Activated T-helper 1 cell treated with anti-CD3 and anti-CD28 coated beads, Interleukin-2, amount 50 U/mL, for 16 hours (primary cell): ENCODE measurements at places on chromosomes 5 and 9.

DNA sequence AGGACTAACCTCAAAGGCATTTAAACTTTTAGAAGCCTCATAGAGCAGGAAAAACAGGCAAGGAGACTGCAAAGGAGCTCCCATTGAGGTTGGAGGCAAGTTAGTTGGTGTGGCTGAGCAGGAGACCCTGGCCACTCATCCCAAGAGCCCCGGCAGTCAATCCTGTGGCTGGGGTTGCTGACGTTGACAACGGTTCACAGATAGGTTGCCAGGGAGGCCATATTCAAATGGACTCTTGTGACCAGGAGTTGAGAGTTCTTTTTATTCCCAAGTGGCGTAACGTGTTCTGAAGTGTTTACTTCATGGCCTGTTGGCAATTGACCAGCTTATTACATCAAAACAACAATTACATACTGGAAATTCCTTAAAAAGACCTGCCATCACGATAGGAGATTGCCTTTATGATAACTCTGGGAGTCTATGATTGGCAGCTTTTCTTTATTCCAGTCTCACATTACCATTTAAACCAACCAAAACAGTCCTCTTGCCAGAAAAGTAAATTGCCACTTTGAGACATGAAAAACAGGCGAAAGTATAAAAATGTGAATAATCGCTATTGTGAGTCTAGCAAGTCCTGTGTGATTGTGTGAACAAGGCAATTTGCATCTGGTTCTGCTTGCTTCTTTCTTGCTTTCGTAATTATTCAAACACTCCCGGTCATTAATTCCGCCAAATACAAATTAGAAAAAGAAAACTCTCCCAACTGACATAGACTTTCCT lies 394.9 kb downstream of the MED10 start:
- DNase-seq, result no peak

DNA sequence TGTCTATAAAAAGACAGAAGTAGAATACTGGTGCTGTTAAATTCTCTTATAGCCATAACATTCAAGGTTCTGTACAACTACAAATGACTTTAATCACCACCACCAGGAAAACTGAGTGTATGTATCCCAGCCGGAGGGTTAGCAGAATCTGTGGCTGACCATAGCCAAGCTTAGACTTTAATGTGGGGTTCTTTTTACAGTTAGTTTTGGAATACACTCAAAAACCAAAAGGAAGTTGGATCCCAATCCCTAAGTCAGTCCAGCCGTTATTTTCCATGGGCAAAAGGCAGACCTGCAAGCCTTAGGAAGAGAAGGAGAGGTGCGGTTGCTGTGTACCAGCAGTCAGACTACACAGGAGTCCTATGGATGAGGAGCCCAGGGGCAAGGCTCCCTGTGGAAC lies 179.8 kb downstream of the ENC1 start:
- DNase-seq, result no peak

- DNase-seq, result no peak
Observed at GRCh38 chr9:110143485-110143884, 64.5 kb downstream of the C9orf152 start.

DNA sequence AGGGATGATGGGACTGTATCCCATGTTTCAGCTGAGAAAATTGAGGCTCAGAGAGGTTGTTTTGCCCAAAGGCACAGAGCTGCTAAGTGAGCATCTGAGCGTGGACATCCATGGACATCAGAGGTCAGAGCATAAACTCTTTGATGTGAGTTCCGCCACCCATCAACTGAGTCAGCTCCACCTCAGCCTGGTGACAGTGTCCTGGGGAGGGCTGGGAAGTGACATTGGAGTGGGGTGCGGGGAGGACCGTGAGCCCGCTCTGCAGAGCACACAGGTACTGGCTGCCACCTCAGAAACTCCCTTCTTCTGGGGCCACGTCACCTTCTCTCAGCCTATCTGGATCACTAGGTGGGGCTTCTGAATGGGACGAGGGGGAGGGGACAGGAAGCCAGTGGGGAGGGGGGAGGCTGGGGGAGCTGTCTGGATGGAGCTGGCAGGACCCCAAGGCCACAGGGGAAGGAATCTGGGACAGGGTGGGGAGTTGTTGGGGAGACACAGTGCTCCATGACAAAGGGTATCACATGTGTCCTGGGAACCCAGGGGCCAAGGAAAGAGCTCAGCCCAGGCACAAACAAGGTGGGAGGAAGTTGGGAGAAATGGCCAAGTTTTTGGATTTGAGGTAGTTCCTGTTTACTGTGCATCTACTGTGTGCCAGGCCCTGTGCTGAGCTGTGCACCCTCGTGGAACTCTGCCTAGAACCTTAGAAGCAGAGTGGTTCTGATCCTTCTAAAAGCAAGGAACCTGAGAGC lies 2.5 kb downstream of the LAMC3 start:
- no peak for DNase-seq

DNA sequence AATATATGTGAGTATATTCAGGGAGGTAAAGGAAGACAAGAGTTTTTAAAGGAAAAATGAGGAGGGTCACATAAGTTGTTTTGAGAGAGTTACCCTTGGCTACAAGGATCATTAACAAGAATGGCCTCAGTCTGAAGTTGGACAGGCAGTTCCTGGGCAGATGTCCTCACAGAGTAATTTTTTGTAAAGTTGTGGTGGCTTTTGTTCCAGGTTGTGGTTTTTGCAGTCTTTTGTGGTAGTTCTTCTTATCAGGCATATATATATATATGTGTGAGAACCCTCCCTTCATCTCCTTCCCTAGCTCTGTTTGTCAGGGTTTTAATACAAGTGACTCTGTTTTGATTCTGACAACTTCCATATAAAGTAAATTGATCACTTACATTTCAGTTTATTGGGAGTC lies 60.0 kb downstream of the CSNK1G3 start:
- no peak for DNase-seq

DNA sequence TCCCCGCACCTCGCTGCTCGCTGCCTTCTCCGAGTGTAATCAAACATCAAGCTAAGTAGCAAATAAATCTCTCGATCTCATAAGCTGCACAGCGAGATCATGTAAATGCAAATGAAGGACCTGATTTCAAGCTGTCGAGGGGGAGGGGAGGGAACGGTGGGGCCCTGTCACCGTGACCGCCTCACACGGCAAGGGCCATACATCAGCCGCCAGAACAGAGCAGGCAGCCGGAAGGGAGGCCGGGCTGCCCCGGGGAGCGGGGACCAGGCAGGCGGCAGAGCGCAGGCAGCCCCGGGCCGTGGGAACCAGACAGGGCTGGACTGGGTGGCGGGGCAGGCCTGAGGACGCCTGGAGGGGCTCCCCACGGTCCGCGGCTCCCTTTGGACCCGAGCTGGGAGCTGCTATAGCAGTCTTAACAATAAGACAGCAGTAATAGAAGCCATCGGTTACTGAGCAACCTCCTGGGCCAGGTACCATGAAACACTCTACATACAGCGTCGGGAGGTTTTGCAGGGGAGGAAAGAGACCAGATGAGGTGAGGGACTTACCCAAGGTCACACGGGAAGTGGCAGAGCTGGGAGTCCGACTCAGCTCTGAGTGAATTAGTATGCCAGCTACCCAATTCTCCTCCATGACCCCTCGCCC lies 76.8 kb downstream of the CFAP77 start:
- no peak for DNase-seq

GRCh38 chr5:73748510-73749400 lies 122.8 kb downstream of the ARHGEF28 start:
- DNase-seq, result no peak

DNA sequence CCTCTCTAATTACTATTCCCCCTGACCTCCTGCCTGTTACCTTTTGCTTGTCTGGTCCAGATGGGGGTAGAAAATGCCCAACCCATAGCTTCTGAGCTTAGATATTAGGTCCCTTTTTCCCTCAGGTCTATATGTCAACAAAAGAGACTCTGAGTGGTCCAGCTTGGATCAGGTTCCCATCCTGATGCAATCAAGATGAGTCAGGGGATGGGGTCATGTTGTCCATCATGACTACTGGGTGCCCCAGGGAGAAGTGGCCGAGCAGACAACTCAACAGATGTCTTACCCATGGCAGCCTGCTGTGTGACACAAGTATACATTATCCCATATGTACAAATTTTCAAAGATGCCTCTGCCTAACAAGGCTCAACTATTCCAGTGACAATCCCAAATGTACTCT lies 9.1 kb upstream of the ANKH start:
- DNase-seq, result no peak

DNA sequence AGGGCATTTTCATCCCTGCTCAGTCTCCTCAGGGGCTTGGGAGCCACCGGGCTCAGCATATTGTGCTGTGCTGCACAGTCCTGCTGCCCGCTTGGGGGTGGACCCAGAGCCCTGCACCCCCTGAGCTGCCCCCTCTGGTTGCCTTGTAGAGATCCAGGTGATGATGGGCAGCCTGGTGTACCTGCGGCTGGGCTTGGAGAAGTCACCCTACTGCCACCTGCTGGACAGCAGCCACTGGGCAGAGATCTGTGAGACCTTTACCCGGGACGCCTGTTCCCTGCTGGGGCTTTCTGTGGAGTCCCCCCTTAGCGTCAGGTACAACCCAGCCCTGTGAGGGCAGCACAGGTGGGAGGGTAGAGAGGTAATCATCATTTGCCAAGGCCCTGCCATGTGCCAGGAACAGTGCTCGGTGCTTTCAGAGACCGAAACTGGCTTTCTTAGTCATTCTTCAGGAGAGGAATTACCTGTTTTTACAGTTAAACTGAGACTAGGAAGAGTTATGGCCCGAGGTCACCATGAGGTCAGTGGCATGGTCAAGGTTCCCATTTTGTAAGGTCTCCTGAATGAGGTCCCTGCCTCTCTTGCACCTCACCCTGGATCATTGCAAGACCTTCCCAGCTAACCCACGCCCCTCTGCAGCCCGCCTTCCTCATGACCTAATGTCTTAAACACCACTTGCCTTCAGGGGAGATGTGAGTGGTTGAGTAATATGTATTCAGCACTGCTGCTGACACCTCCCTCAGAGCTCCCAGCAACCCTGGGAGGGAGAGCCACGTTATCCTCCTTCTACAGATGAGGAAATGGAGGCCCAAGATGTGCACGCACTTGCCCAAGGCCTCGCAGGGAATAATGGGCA lies 7.5 kb downstream of the NHP2 start:
- peak; percentile 62 for DNase-seq

GRCh38 chr9:135941288-135941995 lies 19.7 kb downstream of the UBAC1 start:
- no peak for DNase-seq

DNA sequence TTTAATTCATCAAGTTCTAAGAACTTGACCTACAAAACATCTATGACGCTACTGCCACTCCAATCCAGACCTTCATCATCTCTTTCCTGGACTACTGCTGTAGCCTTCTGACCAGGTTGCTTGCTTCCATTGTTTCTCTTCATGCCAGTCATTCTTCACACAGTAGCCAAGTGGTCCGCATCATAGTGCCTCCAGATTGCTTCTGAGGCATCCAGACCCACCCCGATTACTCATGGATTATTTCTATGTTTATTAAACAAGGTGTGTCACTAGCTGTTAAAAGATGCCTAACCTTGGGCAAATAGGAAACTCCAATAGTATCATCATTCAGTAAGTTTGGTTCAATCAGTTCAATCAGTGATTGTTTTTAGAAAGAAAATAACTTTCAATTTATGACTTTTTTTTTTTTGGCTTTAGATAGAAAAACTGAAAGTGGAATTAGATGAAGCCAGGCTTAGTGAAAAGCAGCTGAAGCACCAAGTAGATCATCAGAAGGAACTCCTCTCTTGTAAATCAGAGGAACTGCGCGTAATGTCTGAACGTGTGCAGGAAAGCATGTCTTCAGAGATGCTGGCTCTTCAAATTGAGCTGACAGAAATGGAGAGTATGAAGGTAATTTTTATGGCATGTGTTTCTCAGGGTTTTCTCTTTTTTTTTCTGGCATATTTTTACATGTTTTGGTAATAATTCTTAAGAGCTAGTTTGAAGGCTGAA lies 9.5 kb downstream of the SPDL1 start:
- no peak for DNase-seq

DNA sequence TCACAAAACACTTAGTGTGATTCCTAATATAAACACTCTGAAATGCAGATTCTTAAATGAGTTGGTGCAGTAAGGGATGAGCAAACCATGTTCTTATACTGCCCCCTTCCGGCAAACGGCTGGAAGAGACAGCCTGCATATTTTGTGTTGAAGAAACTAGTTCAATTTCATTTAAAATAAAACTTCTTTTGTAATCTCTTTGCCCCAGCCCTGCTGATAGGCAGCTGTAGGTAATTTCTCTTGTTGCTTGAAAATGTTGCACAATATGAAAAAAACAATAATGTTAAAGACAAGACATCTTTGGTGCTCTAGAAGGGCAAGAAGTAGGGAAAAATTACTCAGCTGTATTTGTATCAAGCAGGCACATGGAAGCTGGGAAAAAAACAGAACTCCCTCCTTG lies 89.7 kb upstream of the CCNG1 start:
- DNase-seq, result no peak

DNA sequence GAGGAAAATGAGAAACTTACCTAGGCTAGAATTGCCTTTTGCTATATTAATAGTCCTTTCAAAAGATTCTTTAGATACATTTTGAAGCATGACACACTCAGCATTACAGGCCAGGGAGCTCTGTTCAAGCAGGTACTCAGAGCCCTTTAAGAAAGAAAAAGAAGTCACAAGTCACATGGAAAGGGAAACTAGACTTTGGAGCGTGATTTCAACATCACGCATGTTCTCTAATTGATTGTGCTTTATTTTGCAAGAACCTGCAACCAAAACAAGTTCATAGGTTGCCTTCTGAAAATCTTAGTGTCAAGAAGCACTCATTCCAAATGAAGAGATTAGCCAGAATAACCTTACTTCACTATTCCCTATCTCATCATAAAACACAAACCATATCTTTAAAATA lies 103.8 kb downstream of the MPDZ start:
- no peak for DNase-seq

DNA sequence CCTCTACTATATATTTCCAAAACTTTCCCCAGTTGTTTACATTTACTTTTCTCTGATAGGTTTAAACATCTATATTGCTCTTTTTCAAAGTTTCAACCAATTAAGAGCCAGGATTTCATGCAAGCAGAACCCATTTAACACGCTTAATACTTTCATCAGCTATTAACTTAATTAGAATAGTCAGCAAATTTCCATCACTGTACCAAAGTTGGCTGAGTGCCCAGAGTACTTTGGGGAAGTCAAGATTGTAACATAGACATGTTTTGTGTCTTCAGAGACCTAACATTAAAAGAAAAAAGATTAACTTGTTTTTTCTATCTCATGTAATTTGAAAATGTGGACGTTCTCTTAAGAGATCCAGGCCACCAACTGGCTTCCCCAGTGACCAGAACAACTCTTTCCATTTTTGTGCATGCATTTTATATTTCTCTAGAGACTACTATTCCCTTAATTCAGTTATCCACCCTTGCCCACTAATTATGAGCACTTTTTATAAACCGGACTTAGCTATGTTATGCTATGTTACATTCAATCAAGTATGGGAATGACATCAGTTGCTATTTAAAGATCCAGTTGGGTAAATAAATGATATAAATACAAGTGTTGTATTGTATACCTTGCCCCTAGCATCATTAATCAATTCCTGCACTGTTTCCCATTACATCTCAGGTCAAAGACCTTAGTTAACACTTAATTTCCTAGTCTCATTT lies 478.1 kb upstream of the NMUR2 start:
- no peak for DNase-seq
